ENCODE measurements at places on chromosomes 2 and 18.

DNA sequence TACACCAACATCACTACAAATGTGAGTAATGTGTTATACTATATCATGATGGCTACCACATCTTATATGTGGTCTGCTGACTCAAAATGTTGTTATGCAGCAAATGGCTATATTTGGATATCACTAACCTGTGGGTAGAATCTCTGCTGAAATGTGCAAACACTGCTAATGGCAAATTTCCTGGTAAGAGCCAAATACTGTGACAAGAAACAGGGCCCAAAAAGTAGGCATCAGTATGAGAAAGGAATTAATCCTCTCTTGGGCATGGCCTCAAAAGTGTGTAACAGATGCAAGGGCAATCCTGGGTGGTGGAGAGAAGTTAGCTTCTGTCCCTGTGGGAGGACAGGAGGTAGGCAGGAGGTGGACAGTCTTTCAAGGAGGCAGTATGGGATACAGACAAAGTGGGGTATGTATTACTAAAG is 13.3 kb downstream of the ATF2 start:
- DNase-seq, result no peak

GRCh38 chr2:146987996-146988395 is 856.8 kb upstream of the ACVR2A start:
- no peak for DNase-seq

DNA sequence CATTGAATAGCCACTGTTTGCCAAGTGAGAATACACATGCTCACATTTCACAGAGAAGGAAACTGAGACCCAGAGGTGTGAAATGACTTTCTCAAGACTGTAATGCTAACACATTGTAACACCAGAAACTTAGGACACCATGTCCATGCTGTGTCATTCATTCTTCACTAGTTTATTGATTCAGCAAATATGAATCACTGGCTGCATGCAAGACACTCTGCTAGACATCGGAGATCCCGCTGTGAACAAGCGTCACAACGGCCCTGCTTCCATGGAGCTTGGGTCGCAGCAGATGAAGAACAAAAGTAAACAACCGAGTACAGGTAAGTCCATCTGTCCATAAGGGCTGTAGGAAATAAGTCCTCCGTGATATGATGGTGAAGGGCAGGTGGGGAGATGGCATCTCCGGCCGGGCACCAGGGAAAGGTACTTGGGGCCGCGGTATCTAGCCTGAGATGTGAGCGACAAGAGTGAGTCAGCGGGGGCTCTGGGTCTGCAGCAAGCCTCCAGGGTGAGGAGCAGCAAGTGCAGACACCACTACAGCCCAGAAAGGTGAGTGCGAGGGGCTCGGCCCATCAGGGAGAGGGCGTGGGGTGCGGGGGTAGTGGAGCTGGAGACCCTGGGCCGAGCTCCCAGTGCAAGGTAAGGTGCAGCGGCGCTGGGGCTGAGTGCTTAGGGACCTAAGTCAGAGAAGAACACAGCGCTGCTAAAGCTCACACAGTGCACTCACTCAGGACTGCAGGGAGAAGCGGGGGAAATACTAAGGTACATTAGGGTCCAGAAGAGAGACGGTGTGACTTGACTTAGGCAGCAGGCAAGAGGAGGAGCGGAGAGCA is 391.2 kb downstream of the FBXO15 start:
- DNase-seq, result no peak

- no peak for DNase-seq
Measured at GRCh38 chr2:205902900-205903237, 183.1 kb downstream of the INO80D start.

GRCh38 chr2:37654932-37655841 is 16.3 kb downstream of the CDC42EP3 start:
- DNase-seq, result no peak

GRCh38 chr18:28735731-28736130 is 558.8 kb upstream of the CDH2 start:
- no peak for DNase-seq

DNA sequence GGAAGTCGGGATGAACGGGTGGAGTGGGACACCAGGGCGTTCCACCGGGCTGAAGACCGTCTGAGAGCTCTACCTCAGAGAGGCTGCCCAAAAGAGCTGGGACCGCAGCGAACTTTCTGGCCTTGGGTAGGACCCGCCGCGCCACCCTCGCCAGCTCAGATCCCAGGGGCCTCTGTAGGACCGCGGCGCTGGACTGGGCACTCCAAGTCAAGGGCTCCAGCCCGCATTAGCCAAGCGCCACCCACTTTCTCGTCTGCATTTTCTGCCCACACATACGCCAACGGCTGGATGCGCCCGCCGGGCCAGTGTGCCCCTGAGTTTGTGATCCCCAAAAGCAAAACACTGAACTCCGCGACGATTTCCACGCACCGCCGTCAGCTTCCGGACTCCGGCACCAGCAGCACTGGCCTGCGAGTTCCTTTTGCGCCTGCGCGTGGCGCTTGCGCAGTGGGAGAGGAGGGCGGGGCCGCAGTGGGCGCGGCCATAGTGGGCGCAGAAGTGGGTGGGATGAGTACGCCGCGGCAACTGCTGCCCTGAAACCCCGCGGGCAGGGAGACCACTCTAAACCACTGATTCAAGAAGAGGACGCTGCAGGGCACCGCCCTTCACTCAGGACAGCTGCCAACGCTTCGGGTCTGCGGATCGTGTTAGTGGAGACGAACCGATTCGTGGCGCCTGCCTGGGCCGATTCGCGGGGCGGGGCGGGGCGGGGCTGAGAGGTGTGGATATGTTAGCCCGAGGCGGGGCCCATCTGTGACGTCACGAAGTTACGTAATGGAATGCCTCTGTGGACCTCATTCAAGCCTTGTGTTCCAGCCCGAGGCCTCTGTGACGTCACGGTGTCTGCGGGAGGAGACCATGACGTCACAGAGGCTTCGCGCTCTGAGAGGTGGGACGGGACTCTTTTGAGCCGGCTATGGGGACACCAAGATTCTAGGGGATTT is 10.5 kb downstream of the OSR1 start:
- peak; percentile 88 for DNase-seq

DNA sequence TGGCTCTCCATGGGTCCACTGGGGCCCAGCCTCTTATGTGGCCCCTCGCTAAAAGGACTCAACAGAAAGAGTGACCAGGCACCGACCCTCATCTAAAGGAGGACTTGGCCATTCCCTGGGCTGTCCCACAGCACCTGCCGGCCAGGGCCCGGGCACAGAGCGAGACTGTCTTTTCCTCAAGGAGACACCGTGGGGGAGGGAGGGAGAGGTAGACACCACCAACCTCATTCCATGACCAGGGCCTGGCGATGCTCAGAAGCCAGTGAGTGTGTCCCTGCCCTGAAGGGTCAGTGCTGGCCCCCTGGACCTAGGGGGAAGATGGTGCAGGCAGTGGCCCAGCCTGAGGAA is 39.8 kb upstream of the ALPP start:
- DNase-seq, result no peak

Data from stimulated activated CD8-positive, alpha-beta memory T cell treated with anti-CD3 and anti-CD28 coated beads, Interleukin-4, amount 100 ng/mL, for 1 hour (primary cell).